ENCODE measurements at places on chromosomes 13 and 19.

- no peak for DNase-seq
Observed at GRCh38 chr13:60727140-60727539, 330.1 kb downstream of the TDRD3 start.

DNA sequence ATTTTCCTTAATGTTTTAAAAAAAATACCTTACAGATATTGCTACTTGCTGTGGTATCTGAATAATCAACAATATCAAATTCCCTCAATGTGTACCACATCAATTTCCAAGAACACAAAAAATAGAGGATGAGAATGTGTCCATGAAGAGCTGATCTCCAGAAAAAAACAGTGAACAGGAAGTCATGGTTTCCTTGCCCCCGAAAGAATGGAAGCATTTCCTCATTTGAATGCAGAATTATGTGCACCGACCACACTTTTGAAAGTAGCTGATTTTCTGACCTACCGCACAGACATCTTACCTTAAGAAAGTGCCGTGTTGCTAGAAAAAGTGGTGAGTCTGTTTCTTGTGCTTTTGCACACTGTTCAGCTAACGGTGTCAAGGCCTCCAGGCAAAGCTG, 13.4 kb upstream of the EEF1AKMT1 start:
- DNase-seq = no peak

DNA sequence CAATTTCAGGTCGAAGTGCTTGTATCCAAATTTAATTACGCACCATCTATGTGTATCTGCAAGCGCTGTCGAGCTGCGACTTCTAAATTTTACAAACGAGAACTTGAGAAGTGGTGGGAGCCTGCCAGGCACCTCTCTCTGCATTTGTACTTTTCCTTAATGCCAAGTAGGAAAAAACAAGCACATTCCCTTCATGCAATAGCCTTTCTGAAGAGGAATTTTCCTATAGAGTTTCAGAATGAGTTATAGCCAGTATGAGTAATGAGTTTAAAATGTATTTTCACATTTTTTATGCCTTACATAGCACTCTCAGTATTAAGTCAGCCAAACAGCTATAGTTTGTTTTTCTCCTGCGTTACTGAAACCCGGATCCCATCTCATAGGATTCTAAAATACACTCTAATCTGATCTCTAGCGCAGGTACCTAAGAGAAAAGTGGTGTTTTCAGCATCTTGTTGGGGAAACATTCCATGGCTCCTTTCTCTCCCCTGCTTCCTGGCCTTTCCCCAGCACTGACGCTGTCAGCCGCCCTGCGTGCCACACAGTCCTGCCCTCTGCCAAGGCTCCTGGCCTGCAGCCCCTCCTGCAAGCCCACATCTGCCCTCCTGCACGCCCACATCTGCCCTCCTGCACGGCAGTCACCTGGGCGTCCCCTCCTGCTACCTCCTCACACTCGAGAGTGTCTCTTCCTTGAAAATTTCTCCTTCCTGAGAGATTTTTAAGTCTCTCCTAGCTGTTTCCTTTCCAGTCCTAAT, 526.9 kb downstream of the MYO16 start:
- no peak for DNase-seq

- DNase-seq = no peak
Observed at GRCh38 chr13:96993634-96994016, 651 bp downstream of the OXGR1 start.

DNA sequence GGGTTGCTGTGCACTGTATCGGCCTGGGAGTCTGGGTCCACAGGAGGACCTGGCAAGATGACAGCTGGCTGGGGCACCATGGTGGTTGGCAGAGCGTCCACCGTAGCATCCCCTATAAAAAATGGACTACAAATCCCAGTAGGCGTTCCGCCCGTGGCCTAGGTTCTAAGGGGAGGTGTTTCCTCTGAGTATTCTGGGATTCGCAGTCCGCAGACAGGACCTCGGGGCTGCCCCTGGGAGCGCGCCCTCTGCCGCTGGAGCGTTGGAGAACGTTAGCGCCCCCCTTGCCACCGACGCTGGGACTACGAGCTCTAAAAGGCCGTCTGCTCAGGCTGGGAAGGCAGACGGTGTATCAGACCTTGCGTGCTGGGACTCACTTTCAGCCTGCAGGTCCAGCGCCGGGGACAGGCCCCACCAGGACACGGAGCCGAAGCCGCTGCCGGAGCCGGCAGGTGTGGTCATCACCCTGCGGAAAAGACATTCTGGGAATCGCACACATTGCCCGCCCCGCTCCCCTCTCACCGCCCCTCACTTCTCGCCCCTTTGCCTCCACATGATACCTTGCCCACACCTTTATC, 372 bp downstream of the DNAAF3 start:
- DNase-seq = peak; percentile 25

DNA sequence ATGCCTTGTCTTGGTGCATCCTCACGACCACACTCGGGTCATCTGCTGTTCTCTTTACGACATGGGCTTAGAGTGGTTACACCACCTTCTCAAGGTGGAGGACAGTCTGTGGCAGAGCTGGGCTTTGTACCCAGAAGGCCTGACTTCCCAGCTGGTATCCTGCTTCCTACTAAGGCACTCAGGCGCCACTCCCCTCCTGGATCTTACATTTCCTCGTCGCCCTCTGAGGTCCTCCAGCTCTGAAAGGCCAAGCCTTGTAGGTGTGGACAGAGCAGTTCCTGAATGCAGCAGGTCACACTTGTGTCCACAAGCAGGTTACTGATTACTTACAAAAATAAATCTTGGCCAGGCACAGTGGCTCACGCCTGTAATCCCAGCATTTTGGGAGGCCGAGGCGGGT, 11.9 kb downstream of the SYCE2 start:
- no peak for DNase-seq

- no peak for DNase-seq
Observed at GRCh38 chr19:14267224-14267741, 61.3 kb upstream of the ADGRL1 start.

DNA sequence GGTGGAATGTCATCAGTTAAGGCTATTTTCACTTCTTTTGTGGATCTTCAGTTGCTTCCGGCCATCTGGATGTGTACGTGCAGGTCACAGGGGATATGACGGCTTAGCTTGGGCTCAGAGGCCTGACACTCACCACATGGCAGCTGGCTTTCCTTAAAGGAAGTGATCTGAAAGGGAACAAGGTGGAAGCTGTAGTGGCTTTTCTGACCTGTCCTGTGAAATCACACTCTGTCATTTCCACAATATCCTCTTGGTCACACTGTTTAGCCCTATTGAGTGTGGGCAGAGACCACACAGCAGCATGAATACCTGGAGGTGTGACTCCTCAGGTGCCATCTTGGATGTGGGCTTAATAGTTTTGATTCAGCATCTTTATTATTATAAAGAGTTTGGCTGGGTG, 4.5 kb upstream of the BAX start:
- DNase-seq = no peak

DNA sequence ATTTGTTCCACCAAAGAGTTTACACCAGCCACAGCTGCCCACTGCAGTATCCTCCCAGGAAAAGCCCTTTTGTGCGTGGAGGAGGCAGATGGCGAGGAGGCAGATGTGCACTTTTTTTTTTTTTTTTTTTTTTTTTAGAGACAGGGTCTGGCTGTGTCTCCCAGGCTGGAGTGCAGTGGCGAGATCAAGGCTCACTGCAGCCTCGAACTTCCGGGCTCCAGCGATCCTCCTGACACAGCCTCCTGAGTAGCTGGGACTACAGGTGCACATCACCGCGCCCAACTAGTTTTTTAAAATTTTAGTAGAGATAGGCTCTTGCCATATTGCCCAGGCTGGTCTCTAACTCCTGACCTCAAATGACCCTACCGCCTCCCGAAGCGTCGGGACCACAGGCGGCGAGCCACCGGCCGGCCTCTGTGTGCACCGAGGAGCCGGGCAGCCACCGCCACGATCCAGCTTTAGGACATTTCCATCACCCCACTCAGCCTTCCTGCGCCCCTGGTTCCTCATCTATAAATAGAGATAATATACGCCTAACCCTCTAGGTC, 563 bp upstream of the PDCD5 start:
- DNase-seq = no peak

- no peak for DNase-seq
Observed at GRCh38 chr13:44869167-44869566, 120.1 kb downstream of the NUFIP1 start.

DNA sequence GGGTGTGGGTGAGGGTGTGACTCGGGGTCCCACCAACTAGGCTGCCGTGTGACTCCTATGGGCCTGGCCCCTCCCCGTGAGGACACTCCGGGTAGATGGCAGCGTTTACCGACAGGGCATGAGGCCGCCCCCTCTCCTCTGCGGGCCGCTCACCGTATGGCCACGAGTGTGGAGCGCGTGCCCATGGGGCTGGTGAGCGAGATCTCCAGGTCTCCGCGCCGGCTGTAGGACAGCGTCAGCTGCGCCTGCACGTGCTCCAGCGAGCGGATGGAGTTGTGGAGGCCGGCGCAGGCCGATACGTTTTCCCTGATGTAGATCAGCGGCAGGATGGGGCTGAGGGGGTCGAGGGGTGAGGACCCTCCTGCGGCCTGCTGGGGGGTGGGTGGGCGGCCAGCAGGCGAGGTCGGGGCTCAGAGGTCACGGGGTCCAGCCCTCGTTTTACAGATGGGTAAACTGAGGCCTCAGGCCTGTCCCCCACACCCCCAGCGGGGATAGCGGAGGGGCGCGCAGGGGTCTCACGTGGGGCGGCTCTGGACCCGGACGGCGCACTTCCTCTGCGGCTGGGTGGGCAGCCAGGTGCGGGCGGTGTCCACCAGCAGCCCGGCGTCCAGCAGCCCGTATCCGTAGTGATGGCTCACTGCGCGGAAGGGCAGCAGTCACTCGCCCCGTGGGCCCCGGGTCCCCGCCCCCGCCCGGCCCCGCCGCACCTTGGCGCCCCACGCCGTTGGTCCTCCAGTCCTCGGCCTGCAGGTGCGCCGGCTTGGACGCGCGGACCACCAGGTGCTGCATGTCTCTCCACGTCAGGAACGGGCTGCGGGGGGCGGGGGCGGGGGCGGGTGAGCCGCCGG, 4.3 kb upstream of the C19orf25 start:
- no peak for DNase-seq

DNA sequence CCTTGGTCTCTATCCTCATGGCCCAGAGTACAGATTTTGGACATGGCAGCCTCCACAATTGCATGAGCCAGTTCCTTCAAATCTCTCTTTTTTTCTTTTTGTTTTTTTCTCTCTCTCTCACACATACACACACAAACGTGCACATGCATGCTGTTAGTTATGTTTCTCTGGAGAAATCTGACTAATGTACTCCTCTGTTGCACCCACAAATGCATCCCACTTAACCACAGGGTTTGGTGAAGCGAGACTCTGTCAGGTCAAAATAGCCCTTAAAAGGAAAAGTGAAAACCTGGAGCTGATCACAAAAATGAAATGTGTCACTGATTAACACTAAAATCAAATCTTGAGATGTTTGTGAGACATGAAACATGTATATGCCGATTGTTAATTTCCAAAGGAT, 374.6 kb upstream of the ARGLU1 start:
- DNase-seq = no peak

- DNase-seq = no peak
Observed at GRCh38 chr13:27472941-27473340, 22.6 kb upstream of the MTIF3 start.

- no peak for DNase-seq
Observed at GRCh38 chr19:58128041-58128685, 22.4 kb downstream of the ZNF329 start.

GRCh38 chr19:47467914-47468313, 3.8 kb downstream of the SLC8A2 start:
- no peak for DNase-seq

DNA sequence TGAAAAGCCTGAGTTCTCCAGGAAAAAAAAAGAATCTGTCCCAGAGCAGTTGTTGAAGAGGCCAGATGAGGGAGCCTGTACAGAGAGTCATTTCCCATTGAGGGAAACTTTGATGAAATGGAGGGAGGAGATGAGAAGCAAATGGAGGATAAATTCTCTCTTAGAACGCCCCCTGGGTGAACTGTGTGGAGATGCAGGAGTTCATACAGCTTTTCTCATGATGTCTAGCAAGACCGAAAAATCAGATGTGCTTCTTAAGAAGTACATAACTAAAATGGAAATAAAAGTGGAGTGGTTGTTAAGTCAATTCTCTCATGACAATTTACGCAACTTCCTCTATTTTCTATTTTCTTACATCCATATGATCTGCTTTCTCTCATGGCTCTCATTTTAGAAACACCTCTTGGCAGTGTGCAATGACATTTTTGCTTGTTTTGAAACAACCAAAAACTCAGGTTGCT, 1263.1 kb downstream of the PCDH9 start:
- DNase-seq = no peak

- no peak for DNase-seq
Observed at GRCh38 chr19:51621178-51621577, 9.0 kb downstream of the SIGLEC5 start.

DNA sequence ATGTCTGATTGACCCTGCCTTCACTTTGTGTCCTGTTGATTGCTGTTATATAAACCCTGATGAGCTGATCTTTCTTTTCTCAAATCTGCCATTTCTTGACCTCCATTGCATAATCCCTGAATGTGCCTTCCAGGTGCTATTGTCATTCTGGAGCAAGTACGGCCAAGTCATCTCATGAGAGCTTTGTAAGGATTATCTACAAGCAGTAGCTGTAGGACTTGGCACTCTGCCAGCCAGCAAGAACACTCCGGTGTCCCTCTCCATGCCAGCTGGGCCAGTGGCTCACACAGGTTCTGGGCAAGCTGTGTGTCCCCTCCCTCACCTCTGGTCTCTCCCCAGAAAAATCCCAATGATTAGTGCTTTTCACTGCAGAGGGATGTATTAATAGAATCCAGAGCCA, 348.1 kb downstream of the FOXO1 start:
- no peak for DNase-seq

GRCh38 chr13:54953786-54954185, 1925.2 kb downstream of the OLFM4 start:
- no peak for DNase-seq

DNA sequence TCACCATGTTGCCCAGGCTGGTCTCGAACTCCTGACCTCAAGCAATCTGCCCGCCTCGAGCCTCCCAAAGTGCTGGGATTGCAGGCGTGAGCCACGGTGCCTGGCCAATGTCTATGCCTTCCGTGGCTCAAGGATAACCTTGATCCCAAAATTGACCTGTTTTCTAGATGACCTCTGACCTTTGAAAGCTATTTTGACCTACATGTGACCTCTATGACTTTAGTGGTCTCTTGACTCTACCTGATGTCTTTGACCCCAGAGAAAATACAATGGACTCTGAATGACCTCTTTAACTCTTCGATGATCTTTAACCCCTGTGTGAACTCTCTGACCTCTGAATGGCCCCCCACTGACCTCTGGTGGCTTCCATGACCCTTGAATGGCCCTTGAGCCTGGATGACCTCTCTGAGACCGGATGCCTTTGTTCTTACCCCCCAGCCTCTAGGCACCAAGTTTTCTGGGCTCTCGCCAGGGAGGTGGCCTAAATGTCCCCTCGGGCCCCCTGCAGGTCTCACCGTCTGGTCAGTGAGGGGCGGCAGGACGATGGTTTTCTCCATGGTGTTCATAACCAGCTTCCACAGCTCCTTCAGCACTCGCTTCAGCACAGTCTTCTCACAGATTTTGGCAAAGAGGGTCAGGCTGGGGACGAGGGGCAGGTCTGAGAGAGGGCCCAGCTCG, 63.7 kb downstream of the UNC13A start:
- no peak for DNase-seq

- DNase-seq = no peak
Observed at GRCh38 chr13:44026194-44026593, 146.5 kb downstream of the LACC1 start.

- DNase-seq = no peak
Observed at GRCh38 chr13:114144606-114145244, 12.3 kb upstream of the RASA3 start.

- no peak for DNase-seq
Observed at GRCh38 chr13:103288114-103288513, 221.9 kb upstream of the SLC10A2 start.

GRCh38 chr13:58119351-58119750, 487.8 kb downstream of the PCDH17 start:
- DNase-seq = no peak

GRCh38 chr19:57675881-57676280, 5.9 kb upstream of the ZNF551 start:
- DNase-seq = no peak

Data from stimulated activated CD4-positive, alpha-beta T cell treated with anti-CD3 and anti-CD28 coated beads, Interleukin-4, amount 100 ng/mL, for 24 hours (primary cell).